ENCODE measurements at places on chromosomes 3 and 15. TPM values are rescaled to one million over a fixed set of nuclear protein-coding genes. Genes with fewer than 3 reads are reported as not detected.
A peak's percentile ranks its signal among the peaks of the same experiment; 100 is the strongest.

DNA sequence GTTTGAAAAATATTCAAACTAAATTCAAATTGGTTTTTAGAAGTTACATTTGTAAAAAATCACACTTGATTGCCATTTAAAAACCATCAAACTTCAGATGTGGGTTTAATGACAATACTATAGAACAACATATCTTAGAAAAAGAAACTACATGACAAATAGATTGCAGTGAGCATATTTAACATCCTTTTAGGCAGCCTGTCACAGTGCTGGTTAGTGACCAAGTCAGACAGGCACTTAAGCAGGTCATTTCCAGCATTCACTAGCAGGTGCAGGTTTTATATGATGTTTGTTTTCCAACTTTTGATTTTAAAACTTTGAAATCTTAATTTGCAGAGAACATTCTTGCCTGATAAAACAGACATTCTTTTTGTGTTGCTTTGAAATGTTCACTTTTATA, 115.7 kb downstream of the MBNL1 start:
- no peak for DNase-seq

- DNase-seq, result no peak
These were observed 267.3 kb upstream of the ADAMTS9 start for GRCh38 chr3:64954995-64955636.

DNA sequence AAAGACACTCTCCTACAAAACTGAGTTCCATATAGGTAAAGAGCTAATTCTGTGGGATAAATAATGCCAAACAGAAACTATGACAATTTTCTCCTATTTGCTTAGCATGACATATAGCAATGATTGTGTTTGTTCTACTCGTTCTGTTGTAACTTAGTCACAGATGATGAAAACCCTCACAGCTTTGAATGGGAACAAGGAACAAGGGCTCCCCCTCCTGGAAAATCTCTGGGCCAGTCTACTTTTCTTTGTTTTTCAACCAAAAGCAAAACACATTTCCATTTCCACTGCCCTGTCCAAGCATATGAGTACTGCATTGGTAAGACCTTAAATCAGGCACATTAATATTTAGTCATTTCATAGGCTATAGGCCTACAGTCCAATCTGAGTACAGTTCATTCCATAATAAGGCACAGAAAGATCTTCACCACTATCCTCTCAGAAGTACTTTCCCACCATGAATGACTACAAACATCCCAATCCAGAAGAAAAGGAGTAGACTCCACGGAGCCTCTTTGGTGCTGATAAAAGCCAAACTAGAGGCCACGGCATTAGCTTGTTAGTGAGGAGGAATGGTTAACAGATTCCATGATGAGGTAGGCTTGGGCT, 67.1 kb downstream of the ATP8B4 start:
- peak; percentile 24 for DNase-seq

DNA sequence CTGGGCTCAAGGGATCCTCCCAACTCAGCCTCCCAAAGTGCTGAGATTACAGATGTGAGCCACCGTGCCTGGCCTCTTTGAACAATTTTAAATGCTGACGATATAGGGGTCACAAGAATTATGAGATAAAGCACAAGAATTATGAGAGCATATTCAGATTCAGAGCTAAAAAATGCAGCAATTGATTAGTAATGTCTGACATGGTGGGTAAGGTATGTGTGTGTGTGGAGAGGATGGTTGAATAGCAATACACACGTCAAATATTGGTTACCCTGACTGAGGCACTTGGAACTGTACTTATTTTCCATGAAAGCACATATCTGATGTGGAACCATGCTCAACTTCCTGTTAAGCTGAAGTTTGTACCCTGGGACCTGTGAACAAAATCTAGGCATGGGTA, 115.6 kb downstream of the EOMES start:
- no peak for DNase-seq

DNA sequence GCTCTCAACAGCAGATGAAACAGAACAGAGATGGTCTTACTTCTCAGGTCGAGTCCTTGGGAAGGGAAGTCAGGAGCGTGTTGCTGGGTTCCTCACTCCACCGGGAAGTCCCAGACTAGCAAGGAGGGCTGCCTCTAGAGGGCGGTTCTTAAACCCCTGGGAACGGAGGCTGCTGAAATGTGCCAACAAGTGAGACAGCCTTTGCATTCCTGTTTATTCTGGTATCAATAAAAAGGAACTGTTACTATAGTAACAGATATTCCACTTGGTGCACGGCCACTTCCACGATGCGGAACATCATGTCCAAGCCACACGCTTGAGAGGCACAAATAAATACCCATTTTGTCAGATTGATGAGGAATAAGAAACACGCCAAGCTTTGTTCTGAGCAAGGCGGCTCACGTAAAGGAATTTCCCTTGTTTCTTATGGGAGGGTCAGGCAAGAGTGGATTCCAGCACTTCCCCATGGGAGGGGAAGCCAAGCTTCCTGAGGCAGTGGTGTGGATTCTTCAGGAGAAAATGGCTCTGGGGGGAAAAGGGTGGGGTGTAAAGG, at the start of gene FAM107A:
Gene FAM107A, minus strand, starts transcription at position 123 of the 553 bp plus-strand sequence. CDS start 7,531 bp downstream, outside the sequence.
- no peak for DNase-seq

CKMT1A gene
- total RNA-seq, result not detected

DCLK3 gene
- total RNA-seq, result not detected

TPM1 gene
- total RNA-seq, result 4.5 TPM
